Cerebellum (tissue), 4 donors: ENCODE measurements at places on chromosomes 1 and 21. TPM values are rescaled to one million over a fixed set of nuclear protein-coding genes. Genes with fewer than 3 reads are reported as not detected.

RNU11 gene
- total RNA-seq: not detected

GRCh38 chr21:43269440-43269839, 100.6 kb downstream of the CRYAA start:
- DNase-seq: no peak

- DNase-seq: no peak
Observed at GRCh38 chr1:46148318-46148717, 15.9 kb upstream of the PIK3R3 start.

TBX15 gene
- 2.8 TPM for total RNA-seq

- peak; percentile 37 for DNase-seq
Observed at GRCh38 chr1:167601442-167602383, 28.3 kb upstream of the RCSD1 start.

DNA sequence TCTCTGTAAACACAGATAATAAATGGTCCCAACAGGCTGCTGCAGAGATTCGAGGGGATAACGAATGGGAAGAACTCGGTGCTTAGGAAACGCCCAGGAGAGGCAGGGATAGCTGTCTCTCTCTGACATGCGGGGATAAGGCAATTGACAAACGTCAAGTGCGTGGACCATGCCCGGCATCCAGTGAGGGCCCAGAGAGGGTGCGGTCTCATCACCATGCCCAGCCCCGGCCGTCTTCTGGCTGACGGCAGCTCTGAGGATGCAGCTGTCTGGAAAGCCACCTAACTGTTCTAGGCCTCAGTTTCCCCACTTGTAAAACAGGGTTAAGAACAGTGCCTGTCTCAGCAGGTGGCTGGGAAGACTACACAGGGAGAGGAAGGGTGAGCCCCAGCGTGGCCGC, 48.1 kb downstream of the ACOT7 start:
- DNase-seq: no peak
